ENCODE measurements at places on chromosomes 1 and 21.
A peak's percentile ranks its signal among the peaks of the same experiment; 100 is the strongest.

DNA sequence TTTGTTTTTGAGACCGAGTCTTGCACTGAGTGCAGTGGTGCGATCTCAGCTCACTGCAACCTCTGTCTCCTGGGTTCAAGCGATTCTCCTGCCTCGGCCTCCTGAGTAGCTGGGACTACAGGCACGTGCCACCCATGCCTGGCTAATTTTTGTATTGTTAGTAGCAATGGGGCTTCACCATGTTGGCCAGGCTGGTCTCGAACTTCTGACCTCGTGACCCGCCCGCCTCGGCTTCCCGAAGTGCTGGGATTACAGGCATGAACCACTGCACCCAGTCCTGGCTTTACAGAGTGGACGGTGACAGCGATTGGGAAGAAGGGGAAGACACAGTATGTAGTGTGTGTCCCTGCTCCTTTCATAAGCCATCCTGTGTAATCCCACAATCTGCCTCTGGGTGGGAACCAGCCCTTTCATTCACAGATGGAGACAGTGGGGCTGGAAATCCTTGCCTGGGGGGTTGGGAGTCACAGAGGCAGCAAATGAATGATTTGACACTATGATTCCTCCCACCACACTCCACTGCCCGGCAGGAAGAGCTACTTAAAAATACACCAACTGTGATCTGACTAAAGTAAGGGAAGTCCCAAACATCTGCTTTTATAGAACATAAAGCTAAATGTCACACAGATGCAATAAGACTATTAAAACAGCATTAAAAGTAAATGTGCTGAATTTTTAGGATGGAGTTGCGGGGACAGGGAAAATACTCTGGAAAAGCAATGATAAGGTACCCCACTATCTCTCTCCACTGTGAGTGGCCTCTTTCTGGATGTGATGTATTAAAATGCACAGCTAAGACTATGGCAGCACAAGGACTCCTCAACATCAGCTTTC, 4.5 kb downstream of the PARP1 start:
- DNase-seq, result no peak

DNA sequence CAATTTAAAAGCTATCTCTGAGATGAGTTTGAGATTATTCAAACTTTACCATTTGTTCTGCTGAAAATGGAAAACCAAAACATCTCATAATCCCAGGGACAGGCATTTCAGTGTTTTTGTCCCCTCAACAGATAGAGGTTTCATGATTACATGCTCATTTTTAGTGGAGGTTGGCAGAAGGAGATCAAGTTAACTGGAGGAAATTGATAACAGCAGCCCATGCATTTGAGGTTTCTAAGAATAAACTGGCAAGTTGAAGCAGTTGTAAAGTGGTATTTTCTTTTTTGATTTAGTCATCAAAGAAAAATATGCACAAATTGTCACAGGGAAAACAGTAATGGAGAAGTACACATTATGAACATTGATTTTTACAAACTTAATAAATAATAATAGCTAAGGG, 205.8 kb downstream of the PLA2G4A start:
- DNase-seq, result no peak

GRCh38 chr1:28640766-28641165, 2.1 kb downstream of the TAF12 start:
- DNase-seq, result peak; percentile 60

DNA sequence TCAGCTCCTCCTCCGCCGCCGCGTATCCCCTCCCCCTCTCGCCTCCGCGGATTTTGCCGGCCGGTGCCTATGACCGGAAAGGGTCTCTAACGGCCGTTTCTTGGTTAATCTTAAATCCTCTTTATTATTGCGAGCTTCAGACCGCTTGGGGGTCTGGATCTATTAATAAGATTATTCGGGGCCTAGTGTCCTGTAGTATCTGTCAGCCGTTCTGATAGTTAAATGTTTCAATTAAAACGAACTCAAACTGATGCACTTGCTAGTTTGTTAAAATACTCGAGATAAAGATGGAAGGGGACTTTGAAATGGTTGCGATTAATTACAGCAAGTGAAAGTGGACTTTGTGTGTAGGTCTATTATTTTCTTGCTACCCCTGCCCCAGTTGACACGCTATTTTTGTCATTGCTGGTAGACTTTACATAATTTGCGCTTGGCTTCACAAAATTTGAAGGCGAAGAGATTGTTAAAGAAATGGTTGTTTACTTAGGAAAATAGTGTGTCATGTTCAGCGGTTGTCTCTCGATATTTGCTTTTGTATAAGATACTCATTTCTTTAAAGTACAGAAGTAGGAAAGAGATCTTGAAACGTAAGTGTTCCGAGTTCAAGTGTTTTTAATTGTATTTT, 779 bp downstream of the SON start:
- peak; percentile 88 for DNase-seq

DNA sequence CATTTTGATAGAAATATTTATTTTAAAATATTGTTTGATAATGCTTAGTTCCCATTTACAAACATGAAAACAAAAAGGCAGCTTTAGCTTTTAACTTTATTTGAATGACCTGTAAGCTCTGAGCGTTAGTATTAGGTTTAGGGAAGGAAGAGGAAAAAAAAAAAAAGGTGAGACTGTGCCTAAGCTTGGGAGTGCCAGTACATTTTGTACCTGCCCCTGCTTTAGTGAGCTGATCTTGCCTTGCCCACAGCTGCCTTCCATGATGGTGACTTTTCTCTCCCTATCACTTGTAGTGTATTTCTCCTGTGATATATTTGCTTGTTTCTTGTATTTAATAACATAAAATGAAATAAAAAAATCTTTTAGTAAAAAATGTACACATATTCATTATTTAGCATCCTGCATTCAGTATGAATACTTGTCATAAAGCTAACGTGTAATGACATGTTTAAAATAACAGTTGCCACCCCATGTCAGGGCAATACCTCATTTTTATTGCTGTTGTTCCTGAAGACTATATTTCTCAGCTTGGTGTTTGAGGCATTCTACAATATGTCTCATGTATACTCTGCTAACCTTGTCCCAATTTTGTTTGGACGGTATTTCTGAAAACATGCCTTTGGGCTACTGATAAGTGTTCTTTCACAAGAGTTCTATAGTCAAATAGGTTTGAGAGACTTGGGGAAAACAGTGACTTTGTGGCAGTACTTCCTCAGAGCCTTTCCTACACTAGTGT, 76.3 kb downstream of the NEK7 start:
- DNase-seq, result no peak

DNA sequence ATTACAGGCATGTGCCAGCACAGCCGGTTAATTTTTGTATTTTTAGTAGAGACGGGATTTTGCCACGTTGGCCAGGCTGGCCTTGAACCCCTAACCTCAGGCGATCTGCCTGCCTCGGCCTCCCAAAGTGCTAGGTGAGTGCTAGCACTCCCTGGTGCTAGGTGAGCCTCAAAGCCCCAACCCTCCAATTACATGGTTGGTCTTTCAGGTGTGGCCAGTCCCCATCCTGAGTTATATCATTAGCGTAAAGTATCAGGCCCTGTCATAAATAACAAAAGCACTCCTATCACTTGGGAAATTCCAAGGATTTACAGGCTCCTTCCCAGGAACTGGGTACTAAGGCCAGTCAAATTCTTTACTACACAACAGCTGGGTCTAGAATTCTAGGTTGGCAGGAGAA, 138.0 kb downstream of the PIK3R3 start:
- no peak for DNase-seq

- DNase-seq, result no peak
These were observed 65.2 kb upstream of the PRKACB start for GRCh38 chr1:84078842-84079202.

DNA sequence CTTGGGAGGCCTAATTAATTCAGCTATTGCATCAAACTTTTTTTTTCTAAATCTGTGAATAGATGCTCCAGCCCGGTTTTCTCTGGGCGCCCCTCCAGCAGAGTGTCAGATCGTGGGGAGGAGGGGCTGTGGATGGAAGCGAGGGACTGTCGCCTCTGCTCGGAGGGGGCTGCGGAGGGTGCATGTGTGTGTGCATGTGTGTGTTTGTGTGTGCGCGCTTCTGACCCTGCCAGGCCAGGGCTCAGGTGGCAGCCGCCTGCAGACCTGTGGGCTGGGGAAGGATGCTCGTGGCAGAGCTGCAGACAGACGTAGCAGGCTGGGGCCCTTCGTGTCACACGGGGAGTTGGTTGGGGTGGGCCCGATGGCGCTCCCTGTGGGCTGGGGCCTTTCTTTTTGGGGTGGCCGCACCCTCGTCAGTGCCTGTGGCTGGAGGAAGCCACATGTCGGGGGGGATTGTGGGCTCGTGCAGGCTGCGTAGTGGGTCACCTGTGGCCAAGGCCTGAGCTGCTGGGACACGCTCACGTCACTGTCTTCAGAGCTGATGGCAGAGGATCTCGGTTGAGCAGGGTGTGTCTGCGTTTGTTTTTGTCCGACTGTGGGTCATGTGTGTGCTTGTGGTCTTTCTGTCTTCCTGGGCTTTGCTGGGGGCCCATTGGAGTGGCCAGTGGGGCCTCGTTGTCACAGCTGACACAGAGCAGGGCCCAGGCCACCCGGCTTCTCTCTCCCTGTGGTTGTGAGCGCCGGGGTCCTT, 2.8 kb downstream of the SKI start:
- peak; percentile 83 for DNase-seq

DNA sequence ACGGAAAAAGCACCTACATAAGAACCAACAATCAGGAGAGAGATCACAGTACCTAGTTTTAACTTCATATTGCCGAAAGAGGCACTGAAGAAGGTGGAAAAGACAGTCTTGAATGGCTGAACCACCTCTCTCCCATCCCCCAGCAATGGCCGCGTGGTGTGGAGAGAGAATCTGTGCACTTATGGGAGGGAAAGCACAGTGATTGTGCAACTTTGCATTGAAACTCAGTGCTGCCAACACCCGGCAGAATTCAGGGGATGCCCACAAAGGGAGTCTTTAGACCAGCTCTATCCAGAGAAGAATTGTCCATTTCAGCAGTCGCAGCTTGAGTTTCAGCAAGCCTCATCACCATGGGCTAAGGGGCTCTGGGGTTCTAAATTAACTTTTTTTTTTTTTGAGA, 186.3 kb upstream of the USP25 start:
- DNase-seq, result no peak

GRCh38 chr1:118254001-118254400, 69.0 kb upstream of the SPAG17 start:
- DNase-seq, result no peak

DNA sequence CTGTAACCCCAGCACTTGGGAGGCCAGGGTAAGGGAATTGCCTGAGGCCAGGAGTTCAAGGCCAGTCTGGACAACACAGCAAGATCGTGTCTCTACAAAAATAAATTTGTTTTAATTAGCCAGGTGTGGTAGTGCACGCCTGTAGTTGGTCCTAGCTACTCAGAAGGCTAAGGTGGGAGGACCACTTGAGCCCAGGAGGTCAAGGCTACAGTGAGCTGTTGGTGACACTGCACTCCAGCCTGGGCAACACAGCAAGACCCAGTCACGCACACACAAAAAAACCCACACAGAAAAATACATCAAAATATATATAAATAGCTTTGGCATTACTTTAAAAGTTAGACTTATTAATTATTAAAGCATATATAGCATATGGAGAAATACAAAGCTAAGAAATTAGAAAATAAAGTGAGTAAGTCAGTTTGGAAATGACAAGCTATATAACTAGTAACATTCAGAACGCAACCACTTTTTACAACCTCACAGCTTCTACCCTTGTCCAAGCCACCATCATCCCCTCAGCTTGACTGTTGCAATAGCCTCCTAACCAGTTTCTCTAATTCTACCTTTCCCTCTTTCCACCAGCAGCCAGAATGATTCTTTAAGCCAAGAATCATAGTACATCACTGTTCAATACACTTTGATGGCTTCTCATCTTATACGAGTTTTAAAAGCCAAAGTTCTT, 14.5 kb downstream of the PIK3R3 start:
- DNase-seq, result no peak
